ENCODE measurements at places on chromosomes 3 and 15. TPM values are rescaled to one million over a fixed set of nuclear protein-coding genes. Genes with fewer than 3 reads are reported as not detected.
A peak's percentile ranks its signal among the peaks of the same experiment; 100 is the strongest.

DNA sequence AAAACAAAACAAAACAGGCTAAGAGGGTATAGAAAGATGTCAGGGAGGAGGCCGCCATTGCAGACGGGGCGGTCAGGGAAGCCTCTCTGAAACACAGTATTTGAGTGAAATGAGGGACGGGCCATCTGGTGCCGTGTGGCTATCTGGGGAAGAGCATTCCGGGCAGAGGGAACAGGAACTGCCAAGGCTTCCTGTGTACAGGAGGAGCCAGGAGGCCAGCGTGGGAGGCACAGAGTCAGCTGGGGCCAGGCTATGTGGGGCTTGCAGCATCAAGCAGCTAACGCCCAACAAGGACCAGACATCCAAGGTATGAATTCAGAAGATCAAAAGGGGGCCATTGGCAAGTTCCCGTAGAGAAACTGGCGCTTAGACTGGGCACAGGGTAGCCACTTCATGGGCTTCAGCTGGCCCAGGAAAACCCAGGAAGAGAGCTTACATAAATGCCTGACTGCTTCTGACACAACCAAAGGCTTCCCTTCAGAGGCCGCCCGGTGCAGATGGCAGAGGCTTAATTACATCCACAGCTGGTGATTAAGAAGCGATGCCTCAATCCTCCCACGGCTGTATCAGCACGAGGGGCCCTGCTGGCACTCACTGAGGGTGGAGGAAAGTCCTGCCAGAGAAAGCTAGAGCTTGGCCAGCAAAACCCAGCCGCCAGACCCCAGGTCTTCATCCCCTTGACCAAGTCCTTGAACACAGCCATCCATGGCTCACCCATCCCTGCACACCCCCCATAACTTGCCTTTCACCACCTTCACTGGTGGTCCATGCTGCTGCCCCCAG is 144.9 kb downstream of the MEGF11 start:
- no peak for DNase-seq

GRCh38 chr3:43692971-43693370 is 2.2 kb downstream of the ABHD5 start:
- DNase-seq: no peak

DNA sequence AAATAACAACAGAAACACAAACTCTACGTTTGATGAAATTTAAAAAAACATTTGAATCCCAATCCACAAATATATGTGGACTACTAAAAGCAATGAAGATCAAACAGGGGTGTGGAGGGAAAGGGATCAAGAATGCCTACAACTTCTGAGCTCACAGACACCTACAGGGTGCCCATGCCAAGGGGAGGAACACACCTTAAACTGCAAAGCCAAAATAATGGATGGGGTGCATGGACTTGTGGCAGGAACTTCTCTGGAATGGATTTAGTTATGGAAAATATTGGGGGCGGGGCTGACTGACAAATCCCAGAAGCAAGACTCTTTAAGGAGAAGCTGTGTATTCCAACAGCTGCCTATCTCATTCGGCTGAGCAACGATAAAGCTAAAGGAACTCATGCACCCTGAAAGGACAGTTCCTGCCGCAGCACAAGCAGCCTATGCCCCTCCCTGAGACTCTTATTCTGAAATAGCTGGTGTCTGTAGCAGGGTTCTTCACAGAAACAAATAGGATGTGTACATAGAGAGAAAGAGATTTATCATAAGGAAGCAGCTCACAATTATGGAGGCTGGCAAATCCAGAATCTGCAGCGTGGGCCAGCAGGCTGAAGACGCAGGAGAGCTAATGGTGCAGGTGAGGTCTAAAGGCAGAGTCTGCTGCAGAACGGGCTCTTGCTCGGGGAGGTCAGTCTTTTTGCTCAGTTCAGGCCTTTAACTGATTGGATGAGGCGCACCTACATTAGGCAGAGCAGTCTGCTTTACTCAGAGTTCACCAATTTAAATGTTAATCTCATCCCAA is 24.5 kb upstream of the PLA2G4D start:
- DNase-seq: peak; percentile 77

- DNase-seq: no peak
Measured at GRCh38 chr3:159252772-159253384, 451.0 kb downstream of the MFSD1 start.

GRCh38 chr3:101292027-101292426 is 28.3 kb downstream of the IMPG2 start:
- DNase-seq: no peak

DNA sequence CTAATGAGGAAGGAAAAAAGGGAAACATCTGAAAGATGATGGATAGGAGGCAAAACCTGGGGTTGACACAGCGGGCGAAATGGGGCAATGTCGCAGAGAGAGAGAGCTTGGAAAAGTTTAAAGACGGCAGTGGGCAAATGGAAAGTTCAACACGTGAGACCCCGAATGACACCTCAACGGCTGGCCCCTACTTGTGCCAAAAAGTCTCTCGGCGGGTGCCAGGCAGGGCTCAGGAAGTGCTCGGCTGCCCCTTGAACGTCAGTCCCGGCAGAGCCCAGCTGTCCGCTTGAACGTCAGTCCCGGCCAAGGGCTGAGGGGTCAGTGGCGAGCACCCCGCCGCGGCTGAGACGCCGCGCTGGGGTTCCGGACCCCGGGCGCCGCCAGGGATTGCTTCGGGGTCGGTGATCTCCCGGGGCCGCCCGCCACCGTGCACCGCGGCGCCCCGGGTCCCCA is 658 bp downstream of the EOGT start:
- DNase-seq: peak; percentile 48

DNA sequence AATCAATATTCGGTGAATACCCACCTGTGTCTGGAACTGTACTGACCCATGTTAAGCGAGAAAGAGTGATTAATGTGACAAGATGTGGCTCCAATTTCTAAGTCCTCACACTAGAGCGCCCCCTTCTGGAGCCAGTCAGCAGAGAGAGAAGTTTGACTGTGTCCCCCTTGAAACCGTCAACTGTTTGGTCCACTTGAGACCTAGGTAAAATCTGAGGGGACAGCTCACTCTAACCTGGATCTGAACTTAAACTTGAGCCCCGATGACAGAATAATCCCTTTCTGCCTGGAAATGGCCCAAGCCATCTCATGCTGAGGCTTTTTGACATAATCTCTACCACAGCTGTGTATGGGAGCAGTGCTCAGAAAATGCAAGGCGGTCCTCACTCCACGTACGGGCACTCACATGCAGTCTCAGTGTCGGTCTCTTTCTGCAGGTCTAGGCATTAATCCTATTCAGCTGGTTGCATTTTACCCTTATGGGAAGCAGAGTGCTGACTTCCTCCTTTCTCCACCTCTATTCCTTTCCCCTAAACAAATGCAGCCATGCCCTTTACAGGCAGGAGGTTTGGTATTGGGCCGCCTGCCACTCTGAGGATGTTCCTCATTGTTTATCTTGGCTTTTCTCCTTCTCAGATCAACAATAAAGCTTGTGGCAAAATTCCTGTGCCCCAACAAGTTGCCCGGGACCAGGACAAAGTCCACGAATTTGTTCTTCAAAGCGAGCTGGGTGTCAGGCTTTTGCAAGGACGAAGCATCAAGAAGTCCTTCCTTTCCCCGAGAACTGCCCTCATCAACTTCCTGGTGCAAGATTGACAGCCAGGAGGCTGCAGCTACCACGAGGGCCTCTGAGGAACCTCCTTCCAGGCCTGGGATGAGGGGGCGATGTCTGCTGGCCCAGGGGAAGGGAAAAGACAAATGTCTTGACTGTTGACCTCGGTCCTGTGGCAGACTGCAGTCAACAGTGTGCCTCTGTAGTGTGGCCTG is 47.5 kb upstream of the LIMD1 start:
- DNase-seq: no peak

NPAP1 gene
- 2.4 TPM for total RNA-seq

DNA sequence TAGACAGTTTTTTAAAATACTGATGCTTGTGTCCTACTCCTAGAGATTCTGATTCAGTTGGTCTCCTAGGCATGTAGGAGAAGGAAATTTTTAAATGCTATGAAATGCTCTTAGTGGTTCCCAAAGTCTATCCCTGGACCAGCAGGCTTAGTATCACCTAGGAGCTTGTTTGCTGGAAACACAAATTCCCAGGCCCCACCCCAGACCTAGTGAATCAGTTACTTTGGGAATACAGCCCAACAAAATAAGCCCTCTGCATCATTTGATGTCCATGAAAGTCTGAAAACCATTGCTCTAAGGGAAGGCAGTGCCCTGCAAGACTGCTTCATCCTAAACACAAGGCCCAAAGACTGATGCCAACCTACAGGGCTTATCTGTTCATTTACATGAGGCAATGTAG is 36.3 kb downstream of the CCNL1 start:
- DNase-seq: peak; percentile 59

- peak; percentile 47 for DNase-seq
Measured at GRCh38 chr3:31945738-31946052, 35.4 kb downstream of the OSBPL10 start.

PIF1 gene
- 1.7 TPM for total RNA-seq

ARPIN gene
- total RNA-seq: 16.6 TPM

DNA sequence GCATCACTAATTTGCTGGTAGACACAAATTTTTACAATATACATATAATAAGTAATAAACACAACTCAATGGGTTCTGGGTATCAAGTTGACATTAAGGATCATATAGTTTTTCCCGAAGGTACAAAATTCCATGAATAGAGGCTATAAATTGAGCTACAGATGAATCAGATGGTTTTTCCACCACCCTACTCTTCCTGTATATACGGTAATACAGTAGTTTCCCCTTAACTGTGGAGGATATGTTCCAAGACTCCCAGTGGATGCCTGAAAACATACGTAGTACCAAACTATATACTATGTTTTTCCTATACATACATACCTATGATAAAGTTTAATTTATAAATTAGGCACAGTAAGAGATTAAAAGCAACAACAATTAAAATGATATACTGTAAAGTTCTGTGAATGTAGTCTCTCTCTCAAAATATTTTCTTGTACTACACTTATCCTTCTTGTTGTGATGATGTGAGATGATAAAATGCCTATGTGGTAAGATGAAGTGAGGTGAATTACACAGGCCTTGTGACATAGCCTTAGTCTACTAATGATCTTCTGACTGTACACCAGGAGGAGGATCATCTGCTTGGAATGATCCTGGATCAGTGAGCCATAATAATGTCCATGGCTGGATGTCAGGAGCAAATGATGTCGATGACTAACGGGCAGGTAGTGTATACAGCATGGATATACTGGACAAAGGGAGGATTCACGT is 116.7 kb downstream of the NR1I2 start:
- DNase-seq: no peak

SGO1 gene
- total RNA-seq: 6.7 TPM

DNA sequence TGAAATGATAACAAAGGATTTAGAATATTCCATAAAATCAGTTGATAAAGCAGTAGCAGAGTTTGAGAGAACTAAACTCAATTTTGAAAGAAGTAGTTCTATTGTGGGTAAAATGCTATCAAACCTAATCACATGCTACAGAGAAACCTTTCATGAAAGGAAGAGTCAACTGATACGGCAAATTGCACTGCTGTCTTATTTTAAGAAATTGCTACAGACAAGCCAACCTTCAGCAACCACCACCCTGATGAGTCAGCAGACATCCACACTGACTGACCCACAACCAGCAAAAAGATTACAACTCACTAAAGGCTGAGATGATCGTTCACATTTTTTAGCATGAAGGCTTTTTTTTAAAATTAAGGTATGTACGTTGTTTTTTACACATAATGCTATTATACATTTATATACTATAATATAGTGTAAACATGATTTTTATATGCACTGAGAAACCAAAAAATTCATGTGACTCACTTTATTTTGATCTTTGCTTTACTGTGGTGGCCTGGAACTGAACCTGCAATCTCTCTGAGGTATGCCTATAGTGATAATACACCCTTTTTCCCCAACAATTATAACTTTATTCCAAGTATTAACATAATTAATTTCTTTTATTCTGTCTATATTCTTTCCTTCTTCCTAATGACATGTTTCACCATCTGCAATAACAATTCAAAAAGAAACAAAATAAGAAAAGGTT is 109.9 kb downstream of the TBC1D5 start:
- DNase-seq: peak; percentile 64

- DNase-seq: no peak
Measured at GRCh38 chr3:99669879-99670555, 31.6 kb downstream of the COL8A1 start.

Measured in umbilical cord (tissue), 2 donors.